Stimulated activated CD4-positive, alpha-beta T cell treated with anti-CD3 and anti-CD28 coated beads, Interleukin-15, amount 100 ng/mL, for 48 hours (primary cell): ENCODE measurements at places on chromosomes 13 and 19.

DNA sequence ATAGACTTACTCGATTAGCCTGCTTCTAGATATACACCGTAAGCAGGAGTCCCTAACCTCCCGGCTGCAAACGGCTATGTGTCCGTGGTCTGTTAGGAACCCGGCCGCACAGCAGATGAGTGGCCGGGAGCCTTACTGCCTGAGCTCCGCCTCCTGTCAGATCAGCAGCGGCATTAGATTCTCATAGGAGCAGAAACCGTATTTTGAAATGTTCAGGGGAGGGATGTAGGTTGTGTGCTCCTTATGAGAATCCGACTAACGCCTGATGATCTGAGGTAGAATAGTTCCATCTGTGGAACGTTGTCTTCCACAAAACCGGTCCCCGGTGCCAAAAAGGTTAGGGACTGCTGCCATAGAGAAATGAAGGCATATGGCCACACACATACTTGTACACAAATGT, 1491.9 kb downstream of the SLITRK5 start:
- no peak for DNase-seq

GRCh38 chr19:31448221-31448657, 99.0 kb upstream of the TSHZ3 start:
- DNase-seq = no peak

DNA sequence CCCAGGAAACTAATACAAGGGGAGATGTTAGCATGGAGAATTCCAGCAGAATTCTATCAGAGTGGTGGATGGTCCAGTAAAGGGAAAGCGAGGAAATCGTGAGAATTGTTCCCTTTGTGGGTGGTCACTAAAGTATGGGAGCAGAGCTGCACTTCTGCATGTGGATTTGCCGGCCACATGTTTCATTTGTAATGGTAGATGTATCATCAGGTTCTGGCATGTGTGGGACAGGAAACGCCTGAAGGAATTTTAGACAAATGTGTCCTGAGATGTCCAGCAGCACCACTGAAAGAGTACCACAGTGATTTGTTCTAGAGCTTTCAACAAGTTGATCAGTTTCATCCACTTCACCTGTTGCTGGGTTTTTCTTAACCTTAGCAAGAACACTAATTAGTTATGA, 308.4 kb downstream of the SHISA2 start:
- no peak for DNase-seq

GRCh38 chr19:28988066-28988465, 224.9 kb downstream of the UQCRFS1 start:
- no peak for DNase-seq

GRCh38 chr13:79297128-79297527, 108.9 kb downstream of the RBM26 start:
- no peak for DNase-seq

DNA sequence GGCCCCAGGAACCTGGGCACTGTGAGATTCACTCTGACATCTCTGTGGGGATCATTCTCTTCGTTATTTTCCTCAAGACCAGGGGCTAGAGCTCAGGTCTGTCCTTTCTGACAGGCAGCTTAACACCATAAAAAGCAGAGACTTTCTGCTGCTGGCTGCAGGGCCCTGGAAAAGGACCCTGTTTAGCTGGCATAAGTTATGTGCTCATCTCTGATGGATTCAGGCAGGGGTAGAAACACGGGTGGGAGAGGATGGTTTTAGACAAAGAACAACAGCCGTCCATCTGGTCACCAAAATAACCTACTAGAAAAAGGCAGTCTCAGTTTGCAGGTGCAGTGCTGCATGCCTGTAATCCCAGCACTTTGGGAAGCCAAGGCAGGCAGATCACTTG, 2.3 kb upstream of the GPI start:
- DNase-seq = no peak

- DNase-seq = no peak
Observed at GRCh38 chr13:21077076-21077787, 15.8 kb upstream of the LATS2 start.

DNA sequence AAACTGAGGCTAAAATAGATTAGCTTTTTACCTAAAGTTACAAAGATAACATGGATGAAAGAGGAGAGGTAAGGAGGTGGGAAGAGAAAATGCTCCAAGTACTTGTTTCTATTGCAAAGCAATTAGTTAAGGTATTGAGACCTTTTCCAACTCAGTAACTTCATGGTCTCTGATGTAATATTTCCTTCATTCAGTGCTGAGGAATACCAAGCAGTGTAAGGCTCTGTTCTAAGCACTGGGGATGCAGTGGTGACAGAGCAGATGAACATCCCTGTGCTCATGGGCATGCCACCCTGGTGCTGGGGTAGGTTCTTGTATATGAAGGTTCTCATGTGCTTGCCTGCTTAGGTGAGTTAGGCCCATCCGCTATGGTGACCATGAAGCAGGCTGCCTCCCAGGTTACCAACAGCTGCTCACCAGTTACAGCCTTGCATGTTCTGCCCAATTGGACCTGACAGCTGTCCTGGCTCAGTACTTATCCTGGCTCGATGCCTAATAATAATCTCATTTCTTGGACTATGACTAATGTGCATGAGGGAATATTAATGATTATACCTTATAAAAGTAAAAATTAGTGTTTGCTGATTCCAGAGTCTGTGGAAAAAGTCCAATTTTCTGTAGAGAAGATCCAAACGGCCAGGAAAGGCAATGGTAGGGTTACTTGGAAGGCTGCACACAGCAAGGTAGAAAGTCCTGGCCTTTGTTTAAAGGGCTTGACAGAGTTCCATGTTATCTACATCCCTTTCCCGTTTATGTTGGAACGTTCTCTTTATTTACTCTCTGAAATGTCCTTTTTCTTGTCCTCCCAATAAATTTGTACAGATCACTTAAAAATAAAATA, 48.3 kb downstream of the LATS2 start:
- DNase-seq = no peak

GRCh38 chr13:74093691-74094090, 40.5 kb downstream of the KLF12 start:
- DNase-seq = no peak

GRCh38 chr13:76542176-76542575, 344.0 kb downstream of the KCTD12 start:
- no peak for DNase-seq

GRCh38 chr13:33258808-33259193, 26.8 kb downstream of the STARD13 start:
- DNase-seq = no peak

DNA sequence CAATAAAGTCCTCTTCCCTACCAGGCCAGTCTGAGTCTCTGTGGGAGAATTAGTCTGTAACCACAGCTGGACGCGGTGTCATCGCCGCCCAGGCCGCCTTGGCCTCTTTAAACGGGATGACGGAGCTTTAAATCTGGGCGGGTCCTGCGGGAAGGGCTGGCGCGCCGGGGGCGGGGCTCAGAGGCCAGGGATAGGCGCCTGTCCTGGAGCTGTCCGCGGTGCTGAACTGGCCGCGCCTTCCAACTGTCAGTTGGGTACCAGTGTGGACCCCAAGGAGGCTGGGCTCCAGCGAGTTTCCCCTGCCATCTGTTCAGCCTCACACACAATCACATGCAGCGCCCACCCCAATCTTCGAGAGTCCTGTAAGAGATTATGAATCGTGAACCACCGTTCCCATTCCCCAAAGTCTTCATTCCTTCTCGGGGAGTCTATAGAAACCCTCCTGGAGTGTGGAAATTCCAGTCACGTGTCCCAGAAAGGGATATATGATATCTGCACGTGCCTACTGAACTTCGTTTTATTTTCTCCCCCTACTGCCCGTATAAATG, 11.5 kb downstream of the APLP1 start:
- DNase-seq = peak; percentile 73

DNA sequence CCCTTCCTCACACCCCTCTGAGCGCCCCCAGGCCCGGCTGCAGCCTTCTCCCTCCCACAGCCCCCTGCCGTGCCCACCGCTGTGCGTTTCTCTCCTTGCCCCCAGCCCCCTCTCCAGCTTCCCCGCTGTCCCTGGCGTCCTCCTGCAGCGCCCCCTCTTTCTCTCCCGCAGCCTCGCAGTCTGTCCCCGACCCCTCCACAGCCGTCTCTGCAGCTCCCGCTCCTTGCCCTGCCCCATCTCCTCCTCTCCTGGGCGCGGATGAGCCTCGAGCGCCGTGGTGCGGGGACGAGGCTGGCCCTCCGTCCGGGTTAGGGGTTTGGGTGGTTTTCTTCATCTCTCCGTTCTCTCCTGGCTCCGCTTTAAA, 1.1 kb downstream of the KMT5C start:
- no peak for DNase-seq

DNA sequence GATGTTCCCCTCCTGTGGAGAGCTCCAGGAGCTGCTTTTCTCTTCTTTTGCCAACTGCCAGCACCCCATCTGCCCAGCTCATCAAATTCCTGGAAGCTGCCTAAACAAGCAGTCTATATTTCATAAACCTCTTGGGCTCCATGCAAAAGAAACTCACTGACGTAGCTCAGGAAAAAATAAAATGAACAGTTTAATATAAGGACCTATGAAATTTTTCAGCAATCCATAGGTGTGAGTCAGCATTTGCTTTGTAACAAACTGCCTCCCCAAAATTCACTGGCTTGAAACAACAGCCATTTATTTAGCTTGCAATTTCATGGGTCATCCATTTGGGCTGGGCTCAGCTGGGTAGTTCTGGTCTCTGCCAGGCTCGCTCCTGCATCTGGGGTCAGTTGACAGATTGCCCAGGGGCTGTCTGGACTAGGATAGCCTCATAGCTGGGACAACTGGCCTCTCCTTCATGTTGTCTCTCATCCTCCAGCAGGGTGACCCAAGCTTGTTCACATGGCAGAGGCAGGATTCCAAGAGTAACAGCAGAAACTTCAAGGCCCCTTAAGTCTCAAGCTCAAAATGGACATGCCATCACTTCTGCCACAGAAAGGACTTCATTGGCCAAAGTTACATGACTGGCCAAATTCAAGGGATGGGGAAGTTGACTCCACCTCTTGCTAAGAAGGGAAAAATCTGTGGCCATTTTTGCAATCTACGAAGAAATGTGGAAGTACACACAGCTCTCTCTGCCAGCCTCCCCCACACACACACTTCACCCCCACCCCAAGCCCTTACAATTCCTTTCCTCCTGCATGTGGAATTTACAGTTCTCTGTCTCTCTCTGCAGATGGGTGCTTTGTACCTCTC, 7.9 kb upstream of the PVR start:
- DNase-seq = no peak

- no peak for DNase-seq
Observed at GRCh38 chr19:7258041-7258839, 36.0 kb downstream of the INSR start.

- DNase-seq = no peak
Observed at GRCh38 chr19:4539693-4540581, at the start of gene LRG1. TSS of gene LRG1 (minus strand) at chr19:4540036. CDS start at chr19:4540013, 23 bp downstream.

GRCh38 chr19:49533551-49534488, 6.0 kb downstream of the RCN3 start:
- no peak for DNase-seq

DNA sequence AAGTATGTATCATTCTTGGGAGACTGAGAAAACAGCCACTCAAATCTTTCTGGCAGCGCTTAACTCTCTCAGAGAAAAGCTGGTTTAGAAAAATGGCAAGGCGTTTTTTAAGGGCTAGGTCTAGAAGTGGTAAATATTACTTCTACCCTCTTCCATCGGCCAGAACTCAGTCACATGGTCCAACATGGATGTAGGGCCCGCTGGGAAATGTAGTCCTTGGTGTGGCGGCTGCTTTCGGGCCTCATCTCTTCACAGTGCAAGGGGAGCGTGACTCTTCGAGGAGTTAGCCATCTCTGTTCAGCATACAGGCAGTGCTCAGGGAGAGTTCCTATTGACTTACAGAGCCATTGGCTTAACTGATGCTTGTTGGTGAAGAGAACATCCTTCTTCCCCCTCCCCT, 6.3 kb downstream of the VSTM2B start:
- no peak for DNase-seq

- no peak for DNase-seq
Observed at GRCh38 chr19:40623403-40624251, 22.5 kb downstream of the LTBP4 start.

DNA sequence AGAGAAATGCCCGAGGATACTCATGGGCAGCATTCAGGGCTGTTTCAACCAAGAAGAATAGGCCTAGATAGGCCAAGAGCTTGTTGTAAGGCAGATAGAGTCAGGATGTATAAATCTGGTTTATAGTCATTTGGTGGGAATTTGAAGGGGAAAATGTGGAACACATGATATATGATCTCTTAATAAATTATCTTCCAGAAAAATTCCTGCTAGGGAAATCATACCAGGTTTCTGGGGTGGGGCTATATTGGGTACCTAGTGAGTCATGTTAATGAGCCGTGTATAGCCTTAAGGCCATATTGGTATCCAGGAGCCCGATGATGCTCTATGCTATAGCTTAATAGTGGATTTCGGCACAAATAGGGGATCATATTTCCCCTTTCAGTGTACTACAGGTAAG, 51.5 kb upstream of the HTR2A start:
- DNase-seq = no peak

GRCh38 chr19:19417628-19418245, 12.3 kb downstream of the GATAD2A start:
- DNase-seq = no peak

DNA sequence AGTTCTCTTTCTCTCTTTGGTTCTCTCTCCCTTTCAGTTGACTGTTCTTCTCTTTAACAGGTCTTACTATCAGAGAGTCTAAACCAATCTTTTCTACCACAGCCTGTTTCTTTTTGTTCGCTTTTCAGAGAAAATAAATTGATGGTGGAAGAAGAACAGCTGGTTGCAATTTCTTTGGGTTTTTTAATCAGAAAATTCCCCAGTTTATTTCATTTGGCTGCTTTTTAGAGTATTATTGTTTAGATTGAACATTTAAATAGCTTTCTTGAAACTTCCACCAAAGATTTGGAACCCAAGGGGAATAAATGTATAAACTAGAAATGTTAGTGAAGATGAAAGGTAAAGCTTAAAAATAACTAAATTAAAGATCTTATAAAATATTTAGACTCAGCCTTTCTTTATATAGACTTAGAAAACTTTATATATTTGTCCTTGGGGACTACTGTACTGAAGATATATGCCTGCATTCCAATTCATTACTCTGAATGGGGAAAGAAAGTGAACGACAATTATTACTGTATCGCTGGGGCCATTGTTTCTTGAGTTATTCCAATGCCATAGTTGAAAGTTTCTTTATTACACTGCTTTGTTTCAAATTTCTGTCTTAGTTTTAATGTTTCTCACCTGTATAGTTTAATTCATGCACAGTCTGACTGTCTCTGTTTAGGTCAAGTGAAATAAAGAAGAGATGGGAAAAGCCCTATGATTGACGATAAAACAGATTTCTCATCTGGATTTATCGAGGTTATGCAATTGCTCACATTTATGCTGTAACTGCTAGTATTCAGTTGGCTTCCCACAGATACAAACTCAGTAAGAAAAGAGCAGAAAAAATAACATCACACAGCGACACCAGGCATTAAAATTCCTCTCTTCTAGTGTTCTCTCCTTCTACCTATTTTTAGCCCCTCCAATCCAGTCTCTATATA, 169.4 kb upstream of the CSNK1A1L start:
- no peak for DNase-seq

DNA sequence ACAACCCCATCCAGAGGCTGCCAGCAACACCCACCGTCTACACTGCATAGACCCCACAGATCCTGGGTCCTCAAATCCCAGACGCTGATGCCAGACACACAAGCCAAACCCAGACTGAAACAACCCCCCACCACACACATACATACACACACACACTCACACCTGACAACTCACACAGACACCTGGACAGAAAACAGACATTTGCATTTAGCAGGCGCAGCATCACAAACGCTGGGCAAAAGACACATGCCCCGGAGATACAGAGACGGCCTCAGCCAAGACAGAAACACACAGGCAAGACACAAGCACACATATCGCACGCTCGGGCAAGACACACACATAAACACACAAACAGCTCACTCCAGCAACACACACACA, 1.3 kb downstream of the BBC3 start:
- no peak for DNase-seq
